PC-3 (cell line): ENCODE measurements at places on chromosomes 6 and 20. TPM values are rescaled to one million over a fixed set of nuclear protein-coding genes. Genes with fewer than 3 reads are reported as not detected.

F13A1 gene
- not detected in 2 replicates for total RNA-seq

CLPSL2 gene
- not detected in 2 replicates for total RNA-seq

LTA gene
- total RNA-seq: not detected in 2 replicates

DNA sequence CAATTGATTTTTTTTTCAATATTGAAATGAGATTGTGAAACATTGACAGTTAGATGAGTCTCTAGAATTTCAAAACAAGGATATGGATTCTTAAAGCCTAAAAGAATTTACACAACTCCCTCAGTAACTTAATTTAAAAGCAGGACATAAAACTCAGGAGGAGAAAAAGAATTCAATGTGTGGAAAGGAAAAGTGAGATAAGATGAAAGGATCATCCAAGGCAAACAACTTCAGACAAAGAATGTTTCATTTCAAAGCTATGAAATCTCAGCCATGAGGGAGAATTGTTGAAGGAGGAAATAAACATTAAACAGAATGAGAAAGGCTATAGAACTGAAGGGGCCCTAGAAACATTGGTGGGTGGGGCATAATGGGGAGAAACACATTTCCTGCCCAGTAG lies 191.7 kb upstream of the NOX3 start:
- no peak for DNase-seq

GRCh38 chr20:51312480-51312783 lies 230.1 kb downstream of the NFATC2 start:
- DNase-seq: no peak
